ENCODE measurements at places on chromosomes 6 and 20. TPM values are rescaled to one million over a fixed set of nuclear protein-coding genes. Genes with fewer than 3 reads are reported as not detected.

DNA sequence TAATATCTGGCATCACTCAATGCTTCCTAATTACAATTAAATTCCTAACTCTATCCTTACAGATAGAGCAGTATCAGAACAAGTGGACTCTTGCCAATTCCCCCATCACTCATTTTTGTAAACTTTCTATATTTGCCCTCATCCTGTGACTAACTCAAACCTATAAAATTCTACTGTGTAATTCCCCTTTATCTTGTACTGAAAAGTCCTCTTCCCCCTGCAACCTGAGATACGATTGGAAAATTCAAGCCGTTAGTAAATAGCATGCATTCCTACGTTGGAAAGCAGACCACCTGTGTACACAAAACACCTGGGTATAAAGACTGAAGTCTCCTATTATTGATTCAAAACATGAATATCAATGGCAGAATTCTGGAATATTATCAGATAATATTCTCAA lies 70.4 kb upstream of the KCNQ5 start:
- DNase-seq, result peak; percentile 15

GRCh38 chr20:2663887-2664719 lies at the start of gene IDH3B:
TSS of gene IDH3B (minus strand) at chr20:2664216. CDS start at chr20:2664188, 28 bp downstream.
- peak; percentile 92 for DNase-seq

- DNase-seq, result no peak
Observed at GRCh38 chr6:161137320-161137719, 136.5 kb downstream of the AGPAT4 start.

- DNase-seq, result no peak
Observed at GRCh38 chr6:75600768-75601167, 912 bp upstream of the SENP6 start.

DNA sequence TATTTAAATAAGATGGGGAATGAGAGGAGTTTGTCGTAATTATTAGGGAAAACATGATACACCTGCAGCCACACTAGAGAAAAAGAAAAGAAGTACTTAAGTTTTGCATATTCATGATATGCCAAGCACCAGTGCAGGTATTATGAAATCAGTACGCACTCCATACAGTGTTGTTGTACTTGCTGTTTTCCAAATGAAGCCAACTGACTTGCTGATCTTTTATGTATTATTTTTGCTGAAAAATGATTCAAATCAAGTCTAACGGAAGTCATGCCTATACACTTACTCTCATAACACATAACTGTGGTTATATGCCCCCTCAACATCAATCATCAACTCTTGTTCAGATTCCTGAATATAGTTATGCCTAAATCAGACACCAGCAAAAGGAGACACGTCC lies 584.9 kb upstream of the EYS start:
- DNase-seq, result no peak

Gene FABP7
- not detected for total RNA-seq

Gene PRR3
- 18.3 TPM for total RNA-seq

Measured in Daoy (cell line).